ENCODE measurements at places on chromosomes 3 and 15.

GRCh38 chr3:184491867-184492615, 69.5 kb upstream of the EPHB3 start:
- no peak for DNase-seq

DNA sequence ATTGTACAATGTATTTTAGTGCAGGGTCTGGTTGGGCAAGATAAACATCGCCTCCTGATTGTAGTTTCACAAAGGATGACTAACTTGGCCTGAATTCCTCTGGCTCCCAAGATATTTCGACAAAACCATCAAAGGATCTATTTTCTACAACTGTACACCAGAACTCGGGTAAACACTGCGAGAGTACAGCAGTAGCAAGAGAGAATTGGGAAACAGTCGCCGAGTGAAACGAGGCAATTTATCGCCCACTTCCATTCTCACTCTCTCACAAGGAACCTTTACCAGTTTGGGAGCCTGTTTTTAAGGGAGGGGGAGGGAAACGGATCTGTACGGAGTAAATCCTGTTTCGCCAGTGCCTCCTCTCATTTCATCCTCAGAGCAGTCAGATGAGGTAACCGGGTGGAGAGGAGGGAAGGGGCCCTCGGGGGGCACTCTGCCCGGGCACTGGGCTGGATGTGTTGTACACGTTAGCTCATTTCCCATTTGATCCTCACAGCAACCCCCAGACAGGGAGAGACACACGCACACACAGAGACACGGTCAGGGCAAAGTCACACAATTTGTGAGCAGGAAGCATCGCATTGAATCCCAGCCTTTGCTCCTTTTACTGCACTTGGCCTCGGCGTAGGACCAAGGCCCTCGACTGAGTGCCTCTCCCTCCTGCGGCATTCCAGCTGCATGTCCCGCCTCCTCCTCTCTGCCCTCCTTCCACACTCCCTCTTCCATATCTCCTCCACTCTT, 120.1 kb downstream of the LIPC start:
- DNase-seq = peak; percentile 92

DNA sequence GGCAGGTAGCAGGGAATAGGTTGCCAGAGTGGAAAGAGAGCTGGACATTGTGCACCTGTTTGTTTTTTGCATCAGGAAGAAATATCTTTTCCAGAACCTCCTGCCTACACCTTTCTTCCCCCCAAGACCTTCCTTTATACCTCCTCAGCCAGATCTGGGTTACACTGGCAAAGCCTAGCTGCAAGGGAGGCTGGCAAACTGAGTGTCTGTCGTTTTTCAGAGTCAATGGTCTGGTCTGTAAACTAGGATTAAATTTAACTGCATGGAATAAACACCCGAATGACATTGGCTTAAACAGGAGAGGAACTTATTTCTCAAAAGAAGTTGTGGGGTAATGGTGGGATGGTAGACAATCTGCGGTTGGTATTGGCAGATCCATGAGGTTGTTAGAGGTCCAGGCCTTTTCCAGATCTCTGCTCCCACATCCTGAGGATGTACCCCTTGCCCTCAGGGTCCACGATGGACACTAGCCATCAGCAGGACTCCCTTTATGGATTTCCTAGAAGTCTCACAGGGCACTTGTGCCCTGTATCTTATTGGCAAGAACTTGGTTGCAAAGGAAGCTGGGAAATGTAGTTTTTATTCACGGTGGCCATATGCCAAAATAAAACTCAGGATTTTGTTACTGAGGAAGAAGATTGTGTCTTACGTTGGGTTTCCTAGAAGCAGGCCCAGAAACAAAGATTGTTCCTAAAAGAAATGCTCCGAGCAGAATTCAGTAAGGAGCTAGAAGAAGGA, 3.2 kb upstream of the RARRES1 start:
- no peak for DNase-seq

DNA sequence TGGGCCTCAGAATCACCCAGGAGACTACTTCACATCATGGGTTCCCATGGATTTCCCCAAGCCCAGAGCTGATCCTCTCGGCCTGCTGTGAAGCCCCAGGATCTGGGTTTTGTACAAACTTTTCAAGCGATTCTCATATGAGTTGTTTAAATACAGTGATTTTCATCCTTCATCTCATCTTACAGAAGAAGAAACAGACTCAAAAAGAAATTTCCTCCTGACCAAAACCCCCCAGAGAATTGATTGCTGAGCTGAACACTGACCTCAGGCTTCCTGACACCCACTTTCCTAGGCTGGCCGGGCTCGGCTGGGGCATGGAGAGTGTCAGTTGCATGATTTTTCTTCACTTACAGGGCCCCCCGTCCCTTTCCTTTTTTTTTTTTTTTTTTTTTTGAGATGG, 60.3 kb downstream of the BDH1 start:
- no peak for DNase-seq

GRCh38 chr3:71545330-71545729, 38.2 kb downstream of the FOXP1 start:
- no peak for DNase-seq

DNA sequence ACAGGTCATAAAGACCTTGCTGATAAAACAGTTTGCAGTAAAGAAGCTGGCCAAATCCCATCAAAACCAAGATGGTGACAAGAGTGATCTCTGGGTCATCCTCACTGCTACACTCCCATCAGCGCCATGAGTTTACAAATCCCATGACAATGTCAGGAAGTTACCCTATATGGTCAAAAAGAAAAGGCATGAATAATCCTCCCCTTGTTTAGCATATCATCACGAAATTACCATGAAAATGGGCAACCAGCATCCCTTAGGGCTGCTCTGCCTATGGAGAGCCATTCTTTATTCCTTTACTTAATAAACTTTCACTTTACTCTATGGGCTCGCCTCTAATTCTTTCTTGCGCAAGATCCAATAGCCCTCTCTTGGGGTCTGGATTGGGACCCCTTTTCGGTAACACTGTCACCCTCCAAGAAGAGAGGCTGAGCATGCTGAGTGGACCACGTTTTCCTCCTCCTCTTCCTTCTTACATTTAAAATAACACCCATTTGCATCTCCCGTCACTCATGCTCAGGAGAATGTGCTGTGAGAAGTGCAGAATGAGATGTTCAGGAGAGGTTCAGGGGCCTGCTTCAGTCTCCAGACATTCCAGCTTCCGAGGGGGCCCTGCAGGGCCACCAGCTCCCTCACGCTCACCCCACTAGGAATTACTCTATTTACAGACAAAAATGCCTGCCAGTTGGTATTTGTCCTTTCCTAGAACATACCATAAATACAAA, 47.3 kb downstream of the NSMCE3 start:
- DNase-seq = no peak

- DNase-seq = no peak
Observed at GRCh38 chr15:99438224-99438585, 127.6 kb upstream of the MEF2A start.

- DNase-seq = no peak
Observed at GRCh38 chr15:38127306-38127771, 125.3 kb upstream of the SPRED1 start.
